ENCODE measurements at places on chromosomes 13 and 19. TPM values are rescaled to one million over a fixed set of nuclear protein-coding genes. Genes with fewer than 3 reads are reported as not detected.

The CD37 gene
- not detected for total RNA-seq

The STARD13 gene
- total RNA-seq, result 17.1 TPM

The TMEM150B gene
- total RNA-seq, result not detected

The MBD3L2 gene
- total RNA-seq, result not detected

The KLK12 gene
- total RNA-seq, result not detected

The ZNF556 gene
- not detected for total RNA-seq

The SLC10A2 gene
- total RNA-seq, result not detected

The RAB20 gene
- 3.4 TPM for total RNA-seq

The PRRG2 gene
- 0.16 TPM for total RNA-seq

The EXOC3L2 gene
- total RNA-seq, result 0.13 TPM

The ZNF471 gene
- 1.9 TPM for total RNA-seq

The DAND5 gene
- total RNA-seq, result 0.16 TPM

The SIGLEC7 gene
- total RNA-seq, result not detected

The GPATCH1 gene
- total RNA-seq, result 4.1 TPM

The IGFL3 gene
- total RNA-seq, result not detected

The ATXN8OS gene
- not detected for total RNA-seq

The S1PR2 gene
- 2.8 TPM for total RNA-seq

The CYP2S1 gene
- total RNA-seq, result 4.1 TPM

The VRK3 gene
- total RNA-seq, result 30.7 TPM

The ZNF540 gene
- total RNA-seq, result 0.16 TPM

The C19orf67 gene
- total RNA-seq, result not detected

The FAM216B gene
- total RNA-seq, result not detected

The ZNF865 gene
- 4.6 TPM for total RNA-seq

The KRTDAP gene
- not detected for total RNA-seq

The C13orf42 gene
- total RNA-seq, result not detected

The LHB gene
- total RNA-seq, result 0.76 TPM

The CALR3 gene
- total RNA-seq, result not detected

Measured in mesangial cell (primary cell).